Fibroblast of skin of scalp (primary cell): ENCODE measurements at places on chromosomes 3 and 15.

DNA sequence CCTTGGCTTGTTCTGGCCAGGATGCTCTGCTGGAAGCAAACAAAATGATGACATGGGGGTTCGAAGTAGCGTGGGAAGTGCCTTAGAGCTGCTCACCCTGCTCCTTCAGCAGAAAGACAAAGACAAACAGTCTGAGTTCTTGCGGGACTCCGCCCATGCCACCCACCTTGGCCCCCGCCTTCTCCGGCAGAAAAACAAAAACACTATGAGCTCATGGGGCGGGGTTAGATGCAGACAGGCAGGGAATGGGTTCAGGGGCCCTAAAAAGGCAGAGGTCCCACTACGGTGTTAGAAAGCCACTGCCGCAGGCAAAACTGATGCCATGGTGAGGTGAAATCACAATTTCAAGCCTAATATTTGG, 9.7 kb upstream of the NCKIPSD start:
- peak; percentile 50 for DNase-seq

DNA sequence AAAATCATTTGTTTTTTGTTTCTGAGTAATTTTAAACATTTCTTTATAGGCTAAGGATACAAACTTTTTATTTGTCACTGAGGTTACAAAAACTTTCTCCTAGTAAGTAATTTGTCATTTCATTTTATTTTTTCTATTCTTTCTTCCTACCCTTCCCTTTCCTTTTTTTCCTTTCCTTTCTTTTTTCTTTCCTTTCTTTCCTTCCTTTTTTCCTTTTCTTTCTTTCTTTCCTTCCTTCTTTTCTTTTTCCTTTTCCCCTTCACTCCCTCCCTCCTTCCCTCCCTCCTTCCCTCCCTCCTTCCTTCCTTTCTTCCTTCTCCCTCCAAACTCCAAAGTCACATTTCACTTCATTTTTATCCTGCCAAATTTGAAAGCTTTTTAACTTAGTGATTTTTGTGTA, 115.1 kb upstream of the FAN1 start:
- DNase-seq, result no peak

- peak; percentile 93 for DNase-seq
These were observed 951.6 kb downstream of the TUSC7 start for GRCh38 chr3:117660941-117661817.

- DNase-seq, result no peak
These were observed 47.5 kb upstream of the RNF7 start for GRCh38 chr3:141690431-141691072.

- peak; percentile 66 for DNase-seq
These were observed 3.1 kb upstream of the PTH1R start for GRCh38 chr3:46874430-46874829.

- peak; percentile 21 for DNase-seq
These were observed 4.1 kb upstream of the AMOTL2 start for GRCh38 chr3:134378384-134378783.

DNA sequence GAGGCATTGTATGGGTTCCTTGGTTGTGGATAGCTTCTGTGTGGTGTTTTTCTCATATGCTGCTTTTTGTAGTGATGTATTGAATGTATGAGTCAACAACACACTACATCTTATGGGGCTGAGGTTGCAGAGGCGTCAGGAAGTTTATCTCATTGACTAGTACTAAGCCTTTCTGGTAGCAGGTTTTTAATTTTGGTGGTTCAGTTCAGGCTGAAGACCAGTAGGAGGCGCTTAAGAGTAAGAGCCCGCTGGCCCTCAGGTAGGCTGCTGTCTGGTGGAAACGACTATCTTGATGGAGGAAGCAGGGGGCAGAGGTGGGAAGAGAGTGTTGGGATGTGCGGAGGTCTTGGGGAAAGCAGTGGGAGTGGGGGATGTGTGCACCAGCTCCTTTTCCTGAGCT, 62.4 kb downstream of the RTP4 start:
- no peak for DNase-seq

GRCh38 chr3:11230125-11230524, 42.1 kb upstream of the ATG7 start:
- DNase-seq, result no peak

DNA sequence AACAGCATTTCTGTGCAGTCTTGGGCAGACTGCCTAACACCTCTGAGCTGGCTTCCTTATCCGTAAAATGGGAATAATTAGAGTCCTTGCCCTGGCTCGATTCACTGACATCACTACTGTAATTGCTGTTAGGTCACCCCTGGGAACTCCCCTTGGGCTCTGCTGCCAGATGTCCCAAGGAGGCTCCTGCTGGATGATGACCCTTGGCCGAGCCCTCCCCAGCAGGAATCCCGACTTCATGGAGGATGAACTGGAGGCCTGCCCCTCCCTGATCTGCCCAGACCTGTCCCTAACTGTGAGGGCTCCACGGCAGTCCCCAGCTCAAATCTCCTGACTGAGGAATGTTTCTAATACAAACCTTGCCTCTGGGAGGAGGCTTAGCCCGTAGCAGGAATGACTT, 18.0 kb downstream of the ESYT3 start:
- no peak for DNase-seq

- DNase-seq, result no peak
These were observed 14.1 kb downstream of the MRPS22 start for GRCh38 chr3:139357899-139358298.

- peak; percentile 77 for DNase-seq
These were observed 62.4 kb downstream of the MBNL1 start for GRCh38 chr3:152331018-152331541.

DNA sequence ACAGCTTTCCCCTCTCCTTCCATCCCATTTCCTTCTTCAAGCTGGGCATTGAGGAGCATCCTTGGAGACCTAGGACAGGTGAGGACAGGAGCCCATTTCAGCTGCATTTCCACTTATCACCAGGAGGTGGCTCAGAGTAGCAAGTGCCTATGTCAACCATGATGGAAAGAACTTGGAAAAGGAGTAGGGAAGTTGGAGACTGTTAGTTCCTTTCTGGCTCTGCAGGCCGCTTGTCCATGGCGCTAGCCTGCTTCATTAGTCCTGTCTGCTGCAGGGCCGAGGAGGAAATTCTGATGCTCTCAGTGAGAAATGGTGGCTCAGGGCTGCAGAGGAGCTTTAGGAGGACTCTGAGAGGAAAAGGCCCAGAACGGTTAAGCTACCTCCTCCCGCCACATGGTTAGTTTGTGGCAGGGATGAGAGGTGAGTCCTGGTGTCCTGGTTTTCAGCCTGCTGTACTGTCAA, 7.0 kb upstream of the CD276 start:
- peak; percentile 56 for DNase-seq

GRCh38 chr3:151372063-151372820, 12.3 kb downstream of the P2RY12 start:
- peak; percentile 53 for DNase-seq

GRCh38 chr3:113232342-113232741, 21.0 kb downstream of the BOC start:
- no peak for DNase-seq

DNA sequence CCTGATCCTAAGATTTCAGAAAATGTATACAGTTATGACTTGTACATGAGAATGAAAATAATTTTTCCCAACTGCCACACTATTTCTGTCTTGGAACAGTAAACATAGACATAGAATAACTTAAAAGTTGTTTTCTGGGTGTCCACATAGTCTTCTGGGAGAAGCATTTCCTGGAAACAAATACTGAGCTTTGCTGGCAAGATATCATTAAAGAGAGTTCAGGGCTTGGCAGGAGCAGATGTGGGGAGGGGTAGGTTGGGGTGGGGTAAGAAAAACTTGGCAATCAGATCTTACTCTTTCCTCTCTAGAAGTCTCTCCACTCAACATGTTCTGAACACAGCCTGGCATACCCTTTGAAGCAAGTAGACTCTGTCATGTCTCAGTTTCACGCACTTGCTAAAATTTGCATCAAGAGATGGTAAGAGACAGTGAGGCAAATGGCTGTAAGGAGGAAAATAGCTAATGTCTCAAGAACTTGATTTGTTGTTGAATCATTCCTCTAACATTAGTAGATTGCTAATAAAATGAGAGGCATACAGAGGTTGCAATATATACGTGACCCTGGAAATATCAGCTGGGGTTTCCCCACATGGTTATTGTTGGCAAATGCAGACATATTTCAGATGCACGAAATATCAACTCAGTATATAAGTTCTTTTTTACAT, 27.3 kb upstream of the ABI3BP start:
- DNase-seq, result peak; percentile 87

GRCh38 chr3:50375258-50375931, 16.1 kb upstream of the TMEM115 start:
- DNase-seq, result no peak

DNA sequence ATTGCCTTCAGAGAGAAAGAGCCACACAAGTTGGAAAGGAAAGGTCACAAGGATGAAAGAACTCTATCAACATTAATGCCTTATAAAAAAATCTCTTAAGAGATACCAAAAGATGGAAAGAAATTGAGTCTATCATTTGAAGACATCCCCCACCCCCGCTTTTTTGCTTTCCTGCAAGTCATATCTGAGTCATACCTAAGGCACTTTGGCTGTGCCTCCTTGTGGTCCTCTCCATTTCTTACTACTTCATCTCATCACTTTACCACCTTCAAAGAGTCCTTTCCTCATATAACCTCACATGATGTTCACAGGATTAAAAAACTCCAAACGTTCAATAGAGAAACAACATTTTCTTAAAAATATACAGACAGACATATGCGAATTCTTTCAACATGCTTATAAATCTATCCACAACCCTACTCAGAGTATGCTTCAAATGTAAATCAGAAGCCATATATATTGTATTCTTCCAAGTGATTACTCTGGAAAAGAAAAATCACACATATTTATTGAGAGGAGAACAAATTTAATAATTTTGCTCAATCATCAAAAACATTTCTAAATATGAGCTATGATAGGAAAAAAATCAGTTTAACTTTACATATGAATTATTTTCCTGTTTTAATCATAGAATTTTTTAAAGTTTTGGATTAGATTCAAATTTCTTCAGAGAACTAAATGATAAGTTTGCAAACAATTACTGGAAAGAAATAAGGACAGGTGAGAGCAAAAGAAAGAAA, 1003.9 kb upstream of the CFAP20DC start:
- peak; percentile 59 for DNase-seq

DNA sequence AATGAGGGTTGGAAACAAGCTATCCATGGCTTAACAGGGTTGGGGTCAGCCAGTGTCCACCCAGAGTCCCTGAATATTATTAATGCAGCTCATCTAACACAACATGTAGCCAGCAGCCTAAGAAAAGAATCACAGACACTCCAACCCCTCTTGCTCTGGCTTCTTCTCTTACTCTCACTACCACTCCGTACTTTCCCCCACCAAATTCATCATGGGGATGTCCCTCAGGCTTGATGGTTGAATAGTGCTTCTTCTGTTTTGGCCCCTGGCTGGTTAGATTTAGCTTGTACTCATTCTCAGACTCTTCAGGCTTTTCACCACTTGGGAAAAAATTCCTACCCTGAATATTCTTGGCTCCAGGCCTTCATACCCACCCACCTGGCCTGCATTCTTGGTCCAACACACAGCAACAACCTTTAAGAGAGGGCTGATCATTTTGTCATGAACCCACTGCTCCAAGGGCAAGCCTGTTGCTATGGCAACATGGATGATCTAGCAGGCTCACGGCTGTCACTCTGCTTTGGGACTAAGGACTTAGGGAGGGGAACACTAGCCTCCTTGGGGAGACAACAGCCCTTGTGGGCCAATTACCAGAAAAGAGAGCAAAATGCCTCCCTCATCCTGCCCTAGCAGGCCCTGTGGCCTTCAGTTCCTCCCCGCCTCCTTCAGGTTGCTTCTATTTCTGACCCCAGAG, 9.4 kb upstream of the MED12L start:
- no peak for DNase-seq

DNA sequence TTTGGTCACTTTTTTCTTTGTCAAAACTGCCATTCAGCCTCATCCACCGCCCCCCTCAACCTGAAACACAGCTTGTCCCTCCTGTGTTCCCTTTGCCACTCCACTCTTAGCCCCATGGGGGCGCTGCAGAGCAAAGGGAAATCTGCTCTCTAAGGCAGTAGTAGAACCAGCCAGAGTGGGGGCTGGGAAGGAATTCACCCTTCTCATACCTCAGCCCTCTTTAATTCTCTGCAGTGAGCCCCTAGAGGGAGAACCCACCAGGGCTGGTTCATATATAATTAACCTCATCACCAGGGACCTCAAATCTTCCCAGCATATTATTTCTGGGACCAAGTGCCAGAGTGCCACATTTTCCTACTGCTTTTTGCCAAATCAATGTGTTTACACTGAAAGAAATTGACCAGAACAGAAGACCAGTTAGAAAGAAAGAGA, 2.8 kb upstream of the BCL6 start:
- DNase-seq, result peak; percentile 86

DNA sequence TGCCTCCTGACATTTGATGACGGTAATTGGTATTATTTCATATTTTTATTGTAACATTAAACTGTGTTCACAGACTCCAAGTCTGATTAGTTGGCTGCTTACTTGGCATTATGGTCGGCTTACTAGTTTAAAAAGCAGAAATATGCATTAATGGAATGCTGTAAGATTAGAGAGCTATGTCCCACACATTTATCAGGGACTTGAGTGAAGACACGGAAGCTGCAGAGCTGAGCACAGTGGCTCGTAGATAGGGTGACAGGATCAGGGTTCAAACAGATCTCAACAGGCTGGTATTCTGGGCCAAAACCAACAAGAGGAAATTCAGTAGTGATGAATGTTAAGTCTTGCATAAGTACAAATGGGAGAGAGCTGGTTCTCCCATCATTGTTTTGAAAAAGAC, 113.8 kb downstream of the ADAMTSL3 start:
- peak; percentile 55 for DNase-seq

DNA sequence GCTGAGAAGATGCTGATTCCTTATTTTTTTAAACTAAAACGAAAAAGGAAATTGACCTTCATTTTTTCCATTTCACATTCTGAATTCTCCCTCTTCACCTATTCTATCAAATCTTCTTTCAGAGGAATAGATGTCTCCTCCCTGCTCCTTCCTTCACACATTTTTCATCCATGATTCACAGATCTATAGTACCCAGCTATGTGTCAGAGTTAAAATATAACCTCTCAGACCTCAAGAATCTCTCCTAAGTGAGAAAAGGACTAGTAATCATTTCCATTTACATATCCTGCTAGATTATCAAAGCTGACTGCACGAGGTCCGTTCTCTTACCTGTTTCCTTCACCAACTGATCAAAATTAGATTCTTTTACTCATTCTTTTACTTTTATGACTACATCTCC, 1297.6 kb upstream of the ALCAM start:
- DNase-seq, result peak; percentile 37

- DNase-seq, result no peak
These were observed 167.3 kb upstream of the NDN start for GRCh38 chr15:23854203-23854911.

DNA sequence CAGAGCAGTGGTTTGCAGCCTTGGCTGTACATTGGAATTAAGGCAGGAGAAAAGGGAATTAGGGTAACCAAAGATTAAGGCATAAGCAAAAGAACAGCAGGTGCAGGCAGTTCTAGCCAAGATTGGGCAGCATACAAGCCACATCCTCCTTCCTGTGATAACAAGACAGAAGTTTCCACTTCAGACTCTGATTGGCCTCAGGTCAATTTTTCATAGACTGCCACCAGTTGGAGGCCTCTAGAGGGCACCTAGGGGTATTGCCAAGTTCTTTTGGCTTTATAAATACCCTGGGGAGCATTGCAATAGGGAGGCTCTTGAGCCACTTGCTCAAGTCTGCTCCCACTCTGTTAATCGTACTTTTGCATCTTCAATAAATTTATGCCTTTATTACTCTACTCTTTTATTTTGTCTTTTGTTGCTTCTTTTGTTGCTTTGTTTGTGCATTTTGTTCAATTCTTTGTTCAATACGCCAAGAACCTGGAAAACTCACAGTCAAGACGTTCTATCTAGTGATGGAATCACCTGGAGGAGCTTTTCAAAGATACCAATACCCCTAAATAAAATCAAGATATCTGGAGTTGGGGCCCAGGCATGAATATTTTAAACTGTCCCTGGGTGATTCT, 32.2 kb upstream of the FMN1 start:
- peak; percentile 49 for DNase-seq

- no peak for DNase-seq
These were observed 14.9 kb upstream of the C3orf22 start for GRCh38 chr3:126573492-126574117.
